NCI-H2107 (cell line): ENCODE measurements at places on chromosomes 5 and 9.
A peak's percentile ranks its signal among the peaks of the same experiment; 100 is the strongest.

DNA sequence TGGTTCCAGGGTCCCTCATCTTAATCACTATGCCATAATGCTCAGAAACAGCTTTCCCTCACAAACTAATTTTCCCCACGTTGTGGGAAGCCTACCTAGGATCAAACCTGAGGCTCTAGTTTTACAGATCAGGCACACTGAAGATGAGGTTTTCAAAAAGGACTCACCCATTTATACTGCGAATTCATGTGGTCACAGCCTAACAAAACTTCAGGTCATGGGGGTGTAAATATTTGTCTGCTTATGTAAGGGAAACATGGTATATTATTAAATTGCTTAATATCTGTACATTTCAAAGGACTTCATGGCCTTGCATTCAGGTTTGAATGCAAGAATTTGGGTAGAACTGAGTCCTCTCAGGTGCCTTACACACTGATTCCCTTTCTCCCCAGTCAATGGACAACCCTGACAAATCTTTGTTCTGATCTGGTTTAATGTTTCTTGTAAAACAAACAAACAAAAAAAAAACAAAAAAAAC lies 12.1 kb downstream of the ZFAND5 start:
- no peak for DNase-seq

DNA sequence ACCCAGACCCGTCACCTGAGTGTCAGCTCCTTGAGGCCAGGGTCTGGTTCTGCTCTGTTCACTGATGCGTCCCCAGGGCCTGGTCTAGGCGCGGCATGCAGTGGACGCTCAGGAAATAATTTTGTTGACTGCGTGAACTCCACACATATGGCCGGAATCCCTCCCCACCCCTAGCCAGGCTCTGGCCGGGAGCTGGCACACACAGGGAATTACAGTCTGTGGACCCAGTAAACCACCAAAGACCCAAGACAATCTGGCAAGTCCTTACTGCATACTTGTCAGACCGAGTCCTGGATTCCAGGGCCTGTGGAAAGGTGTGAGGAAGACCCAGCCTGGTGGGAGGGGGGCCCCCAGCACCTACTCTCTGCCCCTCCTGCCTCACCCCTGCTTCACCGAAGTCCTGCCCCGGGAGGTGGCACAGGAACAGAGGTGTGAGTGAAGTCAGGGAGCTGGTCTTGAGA lies 113.0 kb upstream of the IER5L start:
- no peak for DNase-seq

DNA sequence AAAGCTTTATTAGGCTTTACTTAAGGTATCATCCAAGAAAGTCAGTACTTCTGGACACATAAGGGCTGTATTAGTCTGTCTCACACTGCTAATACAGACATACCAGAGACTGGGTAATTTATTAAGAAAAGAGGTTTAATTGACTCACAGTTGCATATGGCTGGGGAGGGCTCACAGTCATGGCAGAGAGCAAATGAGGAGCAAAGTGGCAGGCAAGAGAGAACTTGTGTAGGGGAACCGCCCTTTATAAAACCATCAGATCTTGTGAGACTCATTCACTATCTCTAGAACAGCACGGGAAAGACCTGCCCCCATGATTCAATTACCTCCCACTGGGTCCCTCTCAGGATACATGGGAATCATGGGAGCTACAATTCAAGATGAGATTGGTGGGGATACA lies 49.2 kb upstream of the SLC44A1 start:
- DNase-seq = no peak

DNA sequence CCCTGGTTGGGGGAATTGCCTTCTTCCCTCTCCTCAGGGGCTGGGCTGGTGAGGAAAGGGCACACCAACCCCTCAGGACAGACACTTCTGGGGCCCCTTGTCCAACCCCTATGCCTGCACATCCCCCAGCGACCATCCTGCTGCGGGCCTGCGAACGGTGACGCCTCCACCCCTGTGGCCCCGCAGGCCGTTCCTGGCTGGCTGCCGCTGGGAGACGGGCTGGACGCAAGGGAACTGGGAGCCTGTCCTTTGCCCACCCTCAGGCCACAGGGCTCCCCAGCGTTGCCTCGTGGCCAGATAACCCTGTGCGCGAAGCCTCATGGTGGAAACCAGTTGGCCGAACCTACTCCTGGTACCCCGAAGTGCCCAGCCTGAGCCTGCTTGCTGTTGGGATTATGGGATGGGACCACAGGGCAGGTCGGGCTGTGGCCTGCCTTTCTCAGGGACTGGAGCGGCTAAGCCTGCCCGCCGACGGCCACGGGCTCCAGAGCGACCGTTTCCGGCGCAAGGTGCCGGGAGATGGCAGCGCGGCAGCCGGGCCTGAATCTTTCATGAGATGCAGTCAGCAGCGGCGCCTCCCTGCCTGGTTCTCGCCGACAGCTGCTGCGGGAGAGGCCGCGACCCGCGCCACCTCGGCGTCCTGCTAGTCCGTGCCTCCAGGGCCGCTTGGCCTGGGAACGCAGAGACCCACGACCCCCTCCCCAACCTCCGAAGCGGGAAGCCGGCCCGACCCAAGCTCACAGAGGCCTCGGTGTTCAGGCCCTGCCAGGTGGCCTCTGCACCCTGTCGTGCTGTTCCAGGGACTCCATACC lies 6.5 kb upstream of the PITX1 start:
- DNase-seq = no peak

GRCh38 chr5:176381423-176381822 lies 7.0 kb downstream of the NOP16 start:
- no peak for DNase-seq

- DNase-seq = no peak
These were observed 28.8 kb upstream of the TRIM32 start for GRCh38 chr9:116658265-116658664.

GRCh38 chr9:134716067-134716466 lies 74.5 kb downstream of the COL5A1 start:
- no peak for DNase-seq

DNA sequence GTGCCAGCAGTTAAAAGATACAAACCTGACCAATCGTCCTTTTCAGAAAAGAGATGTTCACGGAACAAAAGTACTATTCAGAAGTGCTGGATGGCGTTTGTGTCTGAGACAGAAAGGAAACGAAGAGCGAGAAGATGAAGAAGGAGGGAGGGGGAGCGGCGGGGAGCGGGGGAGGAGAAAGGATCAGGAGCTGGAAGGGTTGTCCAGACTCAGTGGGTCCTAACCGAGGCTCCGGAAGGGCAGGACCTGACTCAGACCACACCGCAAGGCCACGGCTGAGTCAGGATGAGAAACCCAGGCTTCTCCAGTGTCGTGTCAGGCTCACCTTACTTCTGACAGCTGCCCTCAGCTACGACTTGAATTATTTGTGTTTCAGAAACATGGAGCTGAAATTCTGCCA lies 46.2 kb downstream of the PAX5 start:
- no peak for DNase-seq

DNA sequence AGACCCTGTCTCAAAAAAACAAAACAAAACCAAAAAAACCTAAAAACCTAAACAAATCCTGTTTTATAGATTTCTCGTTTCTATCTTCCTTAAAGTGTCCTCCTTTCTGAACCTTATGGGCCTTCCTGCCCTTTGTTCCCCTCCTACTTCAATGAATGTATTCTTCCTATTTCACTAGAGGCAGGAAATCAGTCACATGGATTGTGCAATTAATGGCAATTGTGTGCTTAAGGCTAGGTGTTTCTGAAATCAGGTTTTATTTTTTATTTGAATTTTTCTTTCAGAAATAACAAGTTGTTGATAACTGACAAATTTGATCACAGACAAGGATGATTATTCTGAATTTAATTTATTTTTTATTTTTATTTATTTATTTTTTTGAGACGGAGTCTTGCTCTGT lies 220.6 kb upstream of the SEMA6A start:
- no peak for DNase-seq

DNA sequence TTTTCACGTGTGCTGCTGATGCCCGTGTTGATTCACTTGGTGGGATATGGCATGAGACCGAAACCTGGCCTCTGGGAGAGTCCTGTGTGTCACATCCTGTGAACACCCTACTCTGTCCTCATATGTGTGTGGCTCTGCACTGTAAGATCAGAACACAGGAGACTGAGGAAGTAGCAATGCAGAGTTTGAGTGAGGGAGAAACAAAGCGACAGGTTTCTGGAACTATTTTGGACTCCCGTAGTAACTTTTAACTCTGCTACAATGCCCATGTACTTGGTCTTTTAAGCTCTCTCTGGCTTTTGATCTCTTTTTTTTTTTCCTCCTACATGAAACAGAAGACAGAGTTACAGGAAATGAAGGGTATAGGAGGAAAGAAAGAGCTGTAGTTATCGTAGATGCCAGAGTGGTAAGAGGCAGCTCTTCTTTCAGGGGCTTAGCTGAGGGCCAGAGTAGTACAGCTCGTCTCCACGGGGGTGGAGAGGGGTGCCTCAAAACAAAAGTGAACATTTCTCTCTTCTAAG lies 26.6 kb downstream of the GRAMD2B start:
- DNase-seq = no peak

- no peak for DNase-seq
These were observed 41.2 kb downstream of the ANKS6 start for GRCh38 chr9:98755006-98755618.

GRCh38 chr5:138935466-138935865 lies 60.3 kb upstream of the LRRTM2 start:
- no peak for DNase-seq

DNA sequence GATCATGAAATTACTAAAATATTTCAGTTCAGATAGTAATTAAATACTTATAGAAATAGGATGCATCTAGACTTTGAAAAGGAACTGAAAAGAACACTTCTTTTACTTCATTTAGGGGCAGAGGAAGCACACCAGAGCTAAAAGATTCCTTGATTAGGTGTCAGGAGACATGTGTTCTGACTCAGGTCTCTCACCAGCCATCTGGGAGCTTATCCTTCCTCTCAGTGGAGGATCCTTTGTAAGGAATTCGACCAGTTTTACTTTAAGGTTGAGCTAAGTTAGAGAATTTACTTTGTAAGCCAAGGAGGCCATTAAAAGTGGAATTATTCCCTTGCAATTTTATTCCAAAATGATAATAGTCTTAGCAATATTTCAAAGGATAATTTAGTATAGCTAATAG lies 16.7 kb downstream of the VCAN start:
- DNase-seq = no peak

DNA sequence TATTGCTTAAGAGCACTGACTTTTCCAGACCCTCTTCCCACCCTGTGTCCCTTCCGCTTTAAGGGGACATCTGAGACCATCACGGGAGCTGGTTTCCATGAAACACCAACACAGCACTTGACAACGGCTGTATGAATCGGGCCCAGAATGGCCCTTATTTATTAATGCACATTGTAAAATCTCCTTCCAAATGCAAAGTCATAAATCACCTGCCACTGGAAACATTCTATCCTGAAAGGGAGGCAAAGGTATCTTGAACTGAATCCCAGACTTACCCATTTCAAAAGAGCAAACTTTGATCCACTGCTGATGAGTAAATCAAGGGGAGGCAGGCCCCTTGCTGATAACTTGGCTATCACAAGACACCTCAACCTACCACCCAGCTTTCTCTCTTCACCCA lies 37.4 kb downstream of the SHB start:
- no peak for DNase-seq

GRCh38 chr9:81824802-81825730 lies 103.2 kb upstream of the SPATA31D4 start:
- DNase-seq = no peak

DNA sequence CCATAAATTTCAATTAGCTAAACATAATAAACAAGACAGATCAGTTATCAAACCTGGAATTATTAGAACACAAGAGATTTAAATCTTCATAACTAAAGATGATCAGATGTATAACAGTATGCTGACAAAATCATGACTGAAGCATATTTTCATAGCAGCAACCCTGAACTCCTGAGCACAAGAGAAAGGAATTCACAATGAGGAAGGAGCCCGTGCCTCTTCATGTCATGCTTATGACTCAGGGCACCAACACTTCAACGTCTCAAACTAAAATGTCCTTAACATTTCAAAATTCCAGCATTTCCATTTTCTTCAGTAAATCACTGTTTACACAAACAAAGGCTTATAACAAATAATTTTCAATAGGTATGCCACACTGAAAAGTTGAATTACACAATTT lies 6.7 kb downstream of the AP3B1 start:
- no peak for DNase-seq

DNA sequence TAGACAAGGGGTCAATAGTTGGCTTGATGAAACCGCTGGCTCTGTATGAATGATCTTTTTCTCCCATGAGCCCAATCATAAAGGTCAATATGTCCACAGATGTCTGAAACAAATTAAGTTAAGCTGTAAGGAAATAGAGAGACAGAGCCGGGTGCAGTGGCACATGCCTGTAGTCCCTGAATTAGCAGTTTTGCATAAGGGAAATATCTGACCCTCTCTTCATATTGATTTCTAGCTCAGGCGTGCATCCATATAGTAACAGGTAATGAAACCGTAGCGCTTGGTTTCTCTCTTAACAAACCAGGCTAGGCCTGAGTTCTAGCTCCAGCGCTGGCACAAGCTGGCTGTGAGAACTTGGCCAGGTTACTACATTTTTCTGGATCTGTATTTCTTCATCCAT lies 118.1 kb upstream of the ERCC6L2 start:
- DNase-seq = no peak

DNA sequence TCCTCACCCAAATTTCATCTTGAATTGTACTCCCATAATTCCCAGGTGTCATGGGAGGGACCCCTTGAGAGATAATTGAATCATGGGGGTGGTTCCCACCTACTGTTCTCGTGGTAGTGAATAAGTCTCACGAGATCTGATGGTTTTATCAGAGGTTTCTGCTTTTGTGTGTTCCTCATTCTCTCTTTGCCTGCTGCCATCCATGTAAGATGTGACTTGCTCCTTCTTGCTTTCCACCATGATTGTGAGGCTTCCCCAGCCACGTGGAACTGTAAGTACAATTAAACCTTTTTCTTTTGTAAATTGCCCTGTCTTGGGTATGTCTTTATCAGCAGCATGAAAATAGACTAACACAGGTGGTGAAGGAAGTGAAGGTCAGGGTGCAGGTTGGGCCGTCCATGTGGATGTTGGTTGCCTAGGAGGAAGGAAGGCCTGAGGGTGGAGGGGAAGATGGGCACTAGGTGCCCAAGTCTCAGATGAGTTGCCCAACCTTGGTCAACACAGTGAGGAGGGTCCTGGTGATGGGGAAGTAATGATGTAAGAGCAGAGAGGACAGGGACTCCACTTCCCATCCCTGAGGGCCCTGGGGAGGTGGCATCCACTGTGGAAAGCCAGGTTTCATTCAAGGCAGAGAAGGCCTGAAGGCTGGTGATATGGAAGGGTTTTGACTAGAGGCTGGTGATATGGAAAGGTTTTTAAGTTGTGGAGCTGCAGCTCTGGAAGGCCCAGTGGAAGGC lies 92.6 kb downstream of the HSPA4 start:
- DNase-seq = no peak

- DNase-seq = no peak
These were observed 369.9 kb upstream of the DAB2 start for GRCh38 chr5:39794513-39795210.

GRCh38 chr9:135536216-135536615 lies 9.7 kb upstream of the OBP2A start:
- DNase-seq = no peak

GRCh38 chr5:108529381-108529780 lies 147.5 kb upstream of the FBXL17 start:
- DNase-seq = no peak

DNA sequence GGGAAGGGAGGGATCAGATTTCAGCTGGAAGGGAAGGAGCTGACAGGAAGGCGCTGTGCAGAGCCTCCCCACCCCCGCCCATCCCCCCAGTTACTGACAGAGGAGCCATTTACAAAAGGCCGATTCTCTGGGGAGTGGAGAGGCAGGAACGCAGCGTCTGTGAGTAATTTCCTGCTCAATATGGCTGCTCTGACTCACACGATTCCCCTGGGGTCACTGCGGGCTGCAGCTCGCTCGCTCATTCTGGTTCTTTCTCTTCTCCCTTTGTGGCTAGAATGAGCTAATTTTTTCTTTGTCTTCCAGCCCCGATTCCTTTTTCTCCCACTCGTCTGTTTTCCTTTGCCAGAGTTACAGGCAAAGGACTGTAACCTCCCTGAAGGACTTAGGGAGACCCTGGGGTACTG lies 28.8 kb downstream of the PTPA start:
- peak; percentile 92 for DNase-seq
